NCI-H1105 (cell line): ENCODE measurements at places on chromosomes 6 and 20.

- peak; percentile 36 for DNase-seq
Measured at GRCh38 chr20:50464026-50464724, 46.0 kb upstream of the PTPN1 start.

DNA sequence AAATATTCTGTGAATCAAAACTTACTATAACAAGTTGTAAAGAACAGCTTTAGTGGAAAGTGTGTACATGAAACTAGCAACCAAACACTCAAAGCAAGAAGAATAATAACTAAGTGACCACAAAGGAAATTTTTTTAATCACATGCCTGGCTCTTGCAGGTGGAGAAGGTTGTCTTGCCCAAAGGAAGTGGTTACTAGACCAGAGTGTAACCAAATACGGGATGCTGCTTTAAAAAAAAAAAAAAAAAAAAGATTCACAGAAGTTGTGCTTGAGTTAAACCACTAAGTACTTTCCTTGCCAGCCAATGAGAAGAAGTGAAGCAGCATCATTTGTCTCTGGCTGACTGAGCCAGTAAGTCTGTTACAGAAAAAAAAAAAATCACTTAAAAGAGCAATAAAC, 19.1 kb upstream of the HLA-DQB1 start:
- DNase-seq, result no peak

GRCh38 chr6:142887517-142887916, 57.5 kb downstream of the HIVEP2 start:
- no peak for DNase-seq

DNA sequence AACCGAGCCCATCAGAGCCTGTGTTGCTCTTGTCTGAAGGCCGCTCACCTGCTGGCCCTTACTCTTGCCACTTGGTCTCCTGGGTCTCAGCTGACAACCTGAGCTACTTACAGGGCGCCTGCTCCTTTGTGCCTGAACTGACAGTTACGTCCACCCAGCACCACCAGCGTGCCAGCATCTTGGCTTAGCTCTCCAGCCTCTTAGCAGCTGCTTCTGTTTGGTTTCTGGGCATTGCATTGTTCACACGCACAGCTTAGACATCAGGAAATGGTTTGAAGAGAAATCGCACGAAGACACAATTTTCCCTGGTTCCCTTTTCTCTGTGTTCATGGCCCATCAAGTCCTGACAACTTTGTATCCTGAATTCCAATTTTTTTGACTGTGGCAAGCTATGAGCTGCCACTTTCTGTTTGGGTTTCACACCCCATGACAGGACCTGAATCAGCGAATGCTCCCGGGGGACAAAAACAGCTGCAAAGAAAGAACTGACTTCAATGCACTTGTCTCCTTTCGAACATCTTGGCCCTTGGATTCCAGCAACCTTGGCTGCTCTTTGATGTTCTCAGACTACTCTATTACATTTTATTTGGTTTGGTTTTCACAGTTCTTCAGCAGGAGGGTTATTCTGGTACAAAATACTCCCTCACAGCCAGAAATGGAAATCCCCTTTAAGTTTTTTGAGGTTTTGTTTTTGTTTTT, 45.2 kb upstream of the LY86 start:
- DNase-seq, result no peak

DNA sequence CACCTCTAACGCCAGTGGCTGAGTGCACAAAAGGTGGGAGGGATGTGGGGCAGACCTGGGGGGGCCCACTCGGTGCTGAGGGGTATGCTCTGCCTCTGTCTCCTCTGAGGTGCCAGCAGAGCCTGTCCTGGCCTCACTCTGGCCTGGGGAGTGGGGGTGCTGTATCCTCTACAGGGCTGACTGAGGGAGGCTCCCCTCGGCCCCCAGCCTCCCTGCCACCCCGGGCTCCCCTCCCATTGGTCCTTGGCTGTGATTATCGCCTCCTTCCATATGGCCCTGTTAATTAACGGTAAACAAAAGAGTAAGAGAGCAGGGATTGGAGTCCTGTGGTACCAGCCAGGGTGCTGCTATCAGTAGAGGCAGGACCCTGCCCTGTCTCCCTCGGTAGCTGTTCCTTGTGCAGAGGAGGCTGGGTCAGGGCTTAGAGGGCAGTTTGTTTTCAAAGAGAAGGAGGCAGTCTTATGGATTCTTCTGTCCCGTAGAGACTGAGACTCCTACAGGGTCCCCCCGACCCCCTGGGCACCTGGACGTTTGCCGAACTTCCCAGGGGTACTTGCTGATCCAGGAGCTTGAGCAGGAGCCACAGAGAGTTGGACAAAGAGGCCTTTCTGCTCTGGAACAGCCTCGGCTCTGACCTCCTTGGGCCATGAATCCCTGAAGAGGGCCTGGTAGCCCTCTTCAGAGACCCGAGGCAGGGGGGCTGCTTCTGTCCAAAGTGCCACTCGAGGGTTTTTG, 1.8 kb downstream of the MYT1 start:
- DNase-seq, result no peak

- DNase-seq, result no peak
Measured at GRCh38 chr6:23316131-23316530, 746.8 kb downstream of the HDGFL1 start.
